Esophagus squamous epithelium (tissue), 5 donors: ENCODE measurements at places on chromosomes 12 and 14.

DNA sequence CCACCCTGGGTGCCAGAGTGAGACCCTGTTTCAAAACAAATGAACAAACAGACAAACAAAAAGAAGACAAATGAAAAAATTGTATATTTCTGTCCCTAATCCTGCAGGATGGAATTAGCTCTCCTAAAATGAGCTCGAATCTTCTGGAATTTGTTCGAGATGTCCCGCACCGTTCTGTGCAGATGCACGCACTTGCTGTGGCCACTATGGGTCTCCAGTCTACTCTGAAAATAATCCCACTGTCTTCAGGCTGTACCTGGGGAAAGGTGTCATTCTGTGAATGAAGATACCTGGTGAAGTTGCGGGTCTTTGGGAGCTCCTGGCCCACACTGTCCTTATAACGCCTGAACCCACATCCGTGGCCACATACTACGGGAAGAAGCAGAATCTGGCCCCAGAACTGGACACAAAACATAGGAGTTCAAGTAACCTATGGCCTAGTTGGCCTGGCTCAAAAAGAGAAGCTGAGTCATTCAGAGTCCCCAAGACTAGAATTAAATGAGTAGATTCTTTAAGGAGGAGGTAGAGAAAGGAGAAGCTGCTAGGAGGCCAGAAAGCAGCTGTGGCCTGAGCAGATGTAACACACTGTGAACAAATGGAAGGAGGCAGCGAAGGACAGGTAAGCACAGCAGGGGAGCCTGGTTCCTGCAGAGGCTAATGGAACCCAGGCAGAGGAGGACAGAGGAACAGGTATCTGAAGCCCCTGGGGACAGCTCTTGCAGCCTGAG, 108.6 kb downstream of the FOXN3 start:
- DNase-seq, result no peak

- DNase-seq, result no peak
These were observed 2.1 kb downstream of the MAPK1IP1L start for GRCh38 chr14:55053500-55053899.

GRCh38 chr12:103827911-103828391, 13.1 kb downstream of the NT5DC3 start:
- no peak for DNase-seq

- no peak for DNase-seq
These were observed 164.6 kb downstream of the MSRB3 start for GRCh38 chr12:65443038-65443437.

DNA sequence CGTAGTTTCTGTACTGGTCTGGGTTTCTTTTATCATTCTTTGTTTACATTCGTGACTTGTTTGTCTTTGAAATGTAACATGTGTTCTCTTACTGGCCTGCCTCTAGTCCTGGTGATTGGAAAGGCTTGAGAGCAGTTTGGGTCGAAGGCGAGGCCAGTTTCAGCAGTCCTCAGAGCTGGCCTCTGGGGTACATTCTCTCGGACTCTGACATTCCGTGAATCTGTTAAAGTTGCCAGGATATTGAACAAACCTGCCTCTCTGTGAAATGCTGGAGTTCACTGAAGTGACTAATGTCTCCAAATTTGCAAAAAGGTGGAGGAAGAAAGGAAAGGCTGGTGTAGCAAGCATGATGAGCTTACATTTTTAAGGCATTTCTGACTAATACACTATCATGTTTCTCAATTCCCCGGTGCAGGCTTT, 1.5 kb downstream of the PLEKHA5 start:
- no peak for DNase-seq

DNA sequence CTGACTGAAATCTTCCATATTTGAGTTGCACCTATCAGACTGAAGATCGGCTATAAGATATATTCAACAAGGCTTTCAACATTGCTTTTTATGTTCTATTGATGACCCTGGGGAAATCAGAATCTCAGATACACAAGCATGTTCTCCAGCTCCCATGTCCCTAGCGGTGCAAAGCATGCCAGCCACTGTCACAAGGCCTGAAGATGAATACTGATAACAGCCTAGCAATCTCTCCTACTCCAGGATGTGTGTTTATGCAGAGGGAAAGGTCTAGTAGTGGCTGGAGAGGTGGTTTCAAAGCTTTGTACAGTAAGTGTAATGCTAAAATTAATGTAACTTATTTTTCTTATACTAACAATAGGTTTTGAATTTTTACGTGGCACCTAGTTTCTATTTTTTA, 64.6 kb downstream of the SOX5 start:
- no peak for DNase-seq

GRCh38 chr14:21791749-21792148, 118.1 kb upstream of the OR4E1 start:
- no peak for DNase-seq

DNA sequence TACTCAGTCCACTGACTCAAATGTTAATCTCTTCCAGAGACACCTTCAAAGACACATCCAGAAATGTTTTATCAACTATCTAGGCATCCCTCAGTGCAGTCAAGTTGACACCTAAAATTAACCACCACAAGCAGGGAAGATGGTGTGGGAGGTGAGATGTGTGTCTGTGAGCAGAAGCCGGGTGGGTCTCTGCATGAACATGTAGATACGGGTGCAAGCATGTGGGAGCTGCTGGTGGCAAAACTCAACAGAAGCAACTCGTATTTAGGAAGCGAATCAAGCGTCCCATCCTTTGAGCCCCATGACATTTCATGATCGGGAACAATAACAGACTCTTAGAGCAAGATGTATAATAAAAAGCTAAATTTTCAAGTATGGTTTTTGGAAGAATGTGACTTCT, 110.0 kb upstream of the C14orf180 start:
- DNase-seq, result no peak
